Hypothalamus (tissue), 51 donors: ENCODE measurements at places on chromosomes 4 and X.

- no peak for DNase-seq
Observed at GRCh38 chr4:64520421-64520820, 111.2 kb upstream of the TECRL start.

DNA sequence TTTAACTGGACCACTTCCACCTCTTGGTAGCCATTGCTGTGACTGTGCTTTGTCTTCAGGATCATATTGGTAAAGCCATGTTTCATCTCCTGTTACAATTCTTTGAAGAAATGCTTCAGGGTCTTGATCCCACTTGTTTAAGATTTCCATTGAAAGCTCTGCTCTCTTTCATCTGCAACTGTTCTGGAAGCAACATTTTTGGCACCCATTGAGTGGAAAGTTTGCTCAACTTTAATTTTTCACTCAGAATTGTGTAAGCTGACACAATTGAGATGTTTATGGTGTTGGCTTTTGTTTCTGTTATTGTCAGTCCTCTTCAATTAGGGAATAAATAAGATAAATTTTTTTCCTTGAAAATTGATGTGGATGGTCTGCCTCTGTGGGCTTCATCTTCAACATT lies 237.4 kb downstream of the MAPK10 start:
- DNase-seq, result no peak

DNA sequence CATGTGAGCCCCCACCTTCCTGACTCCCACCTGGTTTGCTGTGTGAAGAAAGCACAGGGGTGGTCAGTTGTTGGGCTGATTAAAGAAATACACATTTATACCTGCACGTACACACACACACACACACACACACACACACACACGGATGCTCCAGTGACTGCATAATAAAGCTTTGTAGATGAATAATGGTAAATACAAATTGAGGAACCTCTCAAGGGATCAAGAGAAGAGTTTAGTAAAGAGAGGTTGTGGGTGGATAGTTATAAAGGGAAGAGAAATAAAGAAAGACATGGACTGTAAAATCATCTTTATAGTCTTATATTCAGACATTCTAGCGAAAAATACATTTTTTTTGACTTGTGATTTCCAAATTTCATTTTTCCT lies 144.1 kb downstream of the MGST2 start:
- DNase-seq, result no peak

DNA sequence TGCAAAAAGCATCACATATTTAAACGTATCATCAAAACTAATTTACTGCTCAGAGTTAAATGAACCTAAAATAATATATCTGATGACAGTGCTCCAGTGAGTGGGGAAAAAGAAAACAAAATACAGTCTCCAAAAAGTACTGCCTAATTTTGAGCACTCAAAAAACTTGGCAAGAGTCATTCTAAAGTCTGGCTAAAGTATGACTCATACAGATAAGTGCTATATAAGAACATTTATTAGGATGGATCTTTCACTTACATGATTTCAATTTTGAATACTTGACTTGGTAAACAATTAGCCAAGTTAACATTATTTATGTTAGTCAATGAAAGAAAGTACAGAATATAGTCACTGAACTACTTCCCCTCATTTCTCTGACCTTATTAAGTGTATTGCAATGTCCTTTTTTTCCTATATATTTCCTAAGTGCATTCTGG lies 27.2 kb downstream of the FBXO8 start:
- no peak for DNase-seq

GRCh38 chr4:35493977-35494376 lies 750.3 kb downstream of the ARAP2 start:
- no peak for DNase-seq

- no peak for DNase-seq
Observed at GRCh38 chr4:68129793-68130192, at the start of gene TMPRSS11F. Gene TMPRSS11F, minus strand, starts transcription at chr4:68129869. Its CDS starts 49 bp downstream, at chr4:68129820.

- no peak for DNase-seq
Observed at GRCh38 chrX:121238093-121238492, 190.7 kb downstream of the GLUD2 start.

DNA sequence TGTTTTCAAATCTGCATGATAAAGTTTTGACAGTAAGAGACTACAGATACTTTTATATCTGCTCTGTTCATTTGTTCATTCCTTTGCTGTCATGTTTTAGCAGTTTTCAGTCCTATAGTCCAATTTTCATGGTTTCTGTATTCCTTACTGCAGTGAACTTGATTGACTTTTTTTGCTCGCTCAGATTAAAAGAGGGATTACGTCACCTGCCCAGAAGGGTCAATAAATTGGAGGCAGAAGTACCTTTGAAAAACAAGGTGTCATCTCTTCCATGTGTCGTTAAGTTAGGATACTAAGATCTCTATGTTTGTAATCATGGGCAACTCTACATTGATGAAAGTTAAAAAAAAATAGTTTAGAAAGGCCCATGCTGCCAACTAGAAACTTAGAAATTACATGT lies 250.1 kb upstream of the SMIM31 start:
- DNase-seq, result no peak

GRCh38 chr4:128565565-128566186 lies 243.8 kb upstream of the JADE1 start:
- DNase-seq, result peak; percentile 7

GRCh38 chr4:52983563-52984303 lies 121.6 kb downstream of the RASL11B start:
- DNase-seq, result no peak

GRCh38 chrX:78378476-78379115 lies 51.2 kb upstream of the CYSLTR1 start:
- DNase-seq, result no peak

GRCh38 chr4:22969287-22969896 lies 276.7 kb downstream of the GBA3 start:
- no peak for DNase-seq

- no peak for DNase-seq
Observed at GRCh38 chr4:182192511-182193181, 50.6 kb upstream of the TENM3 start.
